ENCODE measurements at places on chromosomes 3 and 15. TPM values are rescaled to one million over a fixed set of nuclear protein-coding genes. Genes with fewer than 3 reads are reported as not detected.

DNA sequence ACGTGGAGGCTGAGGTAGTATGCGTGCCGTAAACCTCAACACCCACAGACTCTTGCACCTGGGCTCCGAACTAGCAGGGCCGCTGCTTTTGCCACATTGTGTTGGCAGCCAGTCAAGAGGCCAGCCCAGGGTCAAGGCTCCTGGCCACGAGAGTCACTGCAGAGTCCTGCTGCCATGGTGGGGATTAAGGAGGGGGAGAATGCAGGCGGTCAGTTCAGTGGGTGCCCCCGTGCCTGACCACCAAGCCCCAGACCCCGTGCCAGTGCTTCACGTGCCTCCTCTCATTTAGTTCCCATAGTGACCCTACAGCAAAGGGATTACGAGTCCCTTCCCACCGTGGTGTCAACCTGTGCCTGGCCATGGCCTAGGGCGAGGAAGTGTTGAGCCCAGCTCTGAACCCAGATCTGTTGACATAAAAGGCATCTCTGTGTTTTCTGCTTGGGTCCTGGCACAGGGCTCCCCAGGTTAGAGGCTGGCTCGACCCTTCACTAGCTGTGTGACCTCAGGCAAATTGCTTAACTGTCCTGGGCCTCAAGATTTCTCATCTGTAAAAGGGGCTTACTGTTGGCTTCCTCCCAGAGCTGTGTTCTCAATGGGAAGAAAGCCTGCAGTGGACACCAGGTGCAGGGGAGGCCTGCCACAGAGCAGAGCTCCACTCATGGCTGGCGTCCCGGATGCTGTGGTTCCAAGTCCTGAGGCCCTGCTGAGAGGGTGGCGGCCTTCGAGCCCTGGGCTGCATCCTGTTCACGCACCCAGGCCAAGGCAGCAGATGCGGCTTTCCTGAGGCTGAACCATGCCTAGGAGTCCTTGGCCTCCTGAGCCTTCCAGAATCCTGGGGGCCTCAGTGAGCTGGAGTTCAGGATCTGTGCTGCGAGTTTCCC is 32.8 kb downstream of the FBLN2 start:
- no peak for DNase-seq

Gene NANOGP8
- 0.15 TPM for polyA plus RNA-seq

DNA sequence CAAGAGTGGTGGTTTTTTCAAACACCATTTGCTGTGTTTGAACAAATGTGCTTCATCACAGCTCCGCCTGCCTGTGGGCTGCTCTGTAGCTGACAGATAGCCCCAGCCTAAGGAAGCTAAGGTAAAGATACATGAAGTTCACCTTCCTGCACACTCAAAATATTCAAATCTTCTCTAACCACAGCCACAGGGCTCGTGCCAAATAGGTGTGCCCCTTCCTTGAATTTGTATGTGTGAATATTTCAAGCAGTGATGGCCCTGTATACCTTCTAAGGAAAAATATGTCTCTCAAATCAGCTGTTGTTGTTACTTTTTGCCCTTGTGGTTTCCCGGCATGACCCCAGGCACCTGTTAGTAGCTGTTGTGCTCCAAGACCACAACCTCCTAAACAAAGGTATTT is 92.8 kb downstream of the CCNL1 start:
- DNase-seq, result no peak

GRCh38 chr3:143648218-143648617 is 200.1 kb downstream of the SLC9A9 start:
- DNase-seq, result no peak

DNA sequence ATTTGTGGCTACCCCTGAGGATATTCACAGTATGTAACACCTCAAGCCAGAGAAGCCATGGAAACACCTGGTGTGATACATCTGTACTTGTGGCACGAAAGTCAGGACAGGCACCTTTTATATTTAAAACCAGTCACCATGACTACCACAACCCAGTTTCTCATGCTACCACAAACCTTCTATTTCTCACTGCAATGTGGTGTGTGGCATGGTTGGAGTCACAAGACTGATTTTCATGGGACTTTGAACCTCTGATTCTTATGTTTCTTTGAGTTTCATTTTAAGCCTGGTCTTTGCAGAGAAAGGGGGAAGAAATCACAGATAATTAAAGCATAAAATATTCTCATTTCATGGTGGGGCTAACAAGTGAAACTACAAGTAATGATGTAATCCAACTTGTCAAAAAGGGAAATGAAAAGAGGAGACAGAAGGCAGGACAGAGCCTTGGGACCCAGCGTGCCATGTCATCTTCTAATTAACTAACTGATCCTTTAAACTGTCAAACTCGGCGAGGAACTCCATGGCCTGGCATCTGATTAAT is 175.9 kb downstream of the PDZRN3 start:
- no peak for DNase-seq

Gene VILL
- 5.3 TPM for polyA plus RNA-seq

- DNase-seq, result no peak
These were observed 13.6 kb downstream of the LACTB start for GRCh38 chr15:63135281-63135680.

DNA sequence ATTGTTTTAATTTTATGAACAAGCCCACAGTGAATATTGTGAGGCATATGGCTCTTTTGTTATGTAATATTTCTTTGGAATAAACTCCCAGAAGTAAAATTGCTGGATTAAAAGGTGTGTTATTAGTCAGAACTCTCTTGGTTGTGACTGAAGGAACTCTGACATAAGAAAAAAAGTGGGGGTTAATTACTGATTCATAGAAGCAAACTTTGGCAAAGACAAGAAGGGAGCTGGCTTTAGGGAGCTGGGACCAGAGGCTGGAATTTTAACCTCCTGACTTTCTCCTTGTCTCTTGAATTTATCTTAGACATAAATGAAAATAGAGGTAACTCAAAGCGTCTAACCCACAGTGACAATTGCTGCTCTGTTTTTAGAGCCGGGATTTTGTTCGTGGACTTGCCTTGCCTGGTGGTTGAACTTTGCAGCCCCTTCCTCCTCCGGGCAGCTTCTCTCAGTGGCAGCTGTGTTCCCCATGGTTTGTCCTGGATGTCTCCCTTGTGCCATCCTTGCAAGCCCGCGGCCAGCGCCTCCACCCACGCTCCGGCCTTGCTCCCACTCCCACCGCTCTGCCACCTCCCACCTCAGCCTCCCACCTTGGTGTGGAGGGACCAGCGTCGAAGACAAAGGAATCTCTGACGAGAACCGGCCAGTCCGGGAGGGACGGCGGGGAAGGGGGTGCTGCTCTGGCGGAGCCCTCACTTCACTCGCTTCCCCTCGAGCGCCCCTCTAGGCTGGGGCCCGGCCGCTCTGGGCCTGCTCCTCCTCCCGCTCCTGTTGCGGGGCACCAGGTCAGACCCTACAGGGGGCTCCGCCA is 28.0 kb downstream of the ARHGAP31 start:
- no peak for DNase-seq

DNA sequence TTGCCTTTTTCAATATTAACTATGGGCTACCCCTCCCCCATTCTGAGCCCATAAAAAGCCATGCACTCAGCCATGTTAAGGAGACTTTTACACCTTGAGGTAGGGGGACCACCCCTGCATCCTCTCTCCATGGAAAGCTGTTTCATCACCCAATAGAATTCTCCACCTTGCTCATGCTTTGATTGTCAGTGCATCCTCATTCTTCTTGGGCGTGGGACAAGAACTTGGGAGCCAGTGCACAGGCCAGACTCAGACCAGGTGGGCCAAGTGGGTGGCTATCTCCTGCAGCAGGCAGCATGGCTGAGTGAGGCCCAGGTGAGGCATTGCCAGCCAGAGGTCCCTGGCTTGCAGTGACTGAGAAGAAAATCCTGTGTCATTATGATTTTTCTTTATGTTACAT is 357.4 kb upstream of the CDIN1 start:
- no peak for DNase-seq

Gene EIF4E3
- polyA plus RNA-seq, result 2.5 TPM

GRCh38 chr3:129734449-129734848 is 128.0 kb upstream of the PLXND1 start:
- DNase-seq, result no peak

Gene TP63
- not detected for polyA plus RNA-seq

Gene TMEM266
- 0.05 TPM for polyA plus RNA-seq

GRCh38 chr3:61821823-61822251 is 260.5 kb downstream of the PTPRG start:
- no peak for DNase-seq

- DNase-seq, result no peak
These were observed 190.0 kb downstream of the GABRB3 start for GRCh38 chr15:26582840-26583239.

Gene SH2D7
- 0.04 TPM for polyA plus RNA-seq

DNA sequence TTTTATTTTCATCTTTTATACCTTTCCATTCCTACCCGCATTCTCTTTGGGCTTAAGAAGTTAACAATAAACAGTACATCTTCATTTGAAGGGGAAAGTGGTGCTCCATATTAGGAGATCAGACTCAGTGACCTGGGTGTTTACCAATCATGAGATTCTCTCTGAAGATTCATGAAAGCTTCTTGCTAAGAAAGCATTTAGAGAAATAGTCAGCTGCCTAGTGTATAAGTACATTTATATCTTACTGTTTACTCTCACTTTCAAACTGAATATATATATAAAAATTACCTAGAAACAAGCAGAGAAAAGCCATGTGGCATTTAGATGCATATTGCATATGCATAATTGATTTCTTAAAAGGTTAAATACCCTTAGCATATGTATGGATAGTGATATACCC is 100.5 kb downstream of the KCNH8 start:
- DNase-seq, result no peak

- peak; percentile 21 for DNase-seq
These were observed 28.7 kb upstream of the SEMA6D start for GRCh38 chr15:47688573-47689086.

Gene LRRIQ4
- polyA plus RNA-seq, result not detected

GRCh38 chr3:112407888-112408702 is 75.1 kb downstream of the CD200 start:
- DNase-seq, result no peak

DNA sequence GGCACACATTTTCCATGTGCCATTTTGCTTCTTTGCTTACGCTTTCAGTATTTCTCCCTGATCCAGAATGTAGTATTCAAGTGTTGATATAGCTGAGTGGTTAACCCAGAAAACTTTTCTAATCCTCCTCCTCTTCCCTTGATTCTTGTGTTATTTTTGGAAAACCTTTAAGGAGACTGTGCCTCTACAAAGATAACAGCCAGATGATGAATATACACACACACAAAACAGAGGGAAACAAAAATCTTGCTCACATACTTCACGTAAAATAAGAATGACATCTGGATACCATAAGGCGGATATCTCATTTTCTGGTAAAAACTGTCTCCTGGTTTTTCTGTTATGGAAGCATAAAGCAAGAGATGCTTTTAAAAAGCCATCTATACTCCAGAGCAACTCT is 295.8 kb upstream of the THBS1 start:
- no peak for DNase-seq

- DNase-seq, result no peak
These were observed 29.7 kb downstream of the SAXO2 start for GRCh38 chr15:82292271-82292670.

DNA sequence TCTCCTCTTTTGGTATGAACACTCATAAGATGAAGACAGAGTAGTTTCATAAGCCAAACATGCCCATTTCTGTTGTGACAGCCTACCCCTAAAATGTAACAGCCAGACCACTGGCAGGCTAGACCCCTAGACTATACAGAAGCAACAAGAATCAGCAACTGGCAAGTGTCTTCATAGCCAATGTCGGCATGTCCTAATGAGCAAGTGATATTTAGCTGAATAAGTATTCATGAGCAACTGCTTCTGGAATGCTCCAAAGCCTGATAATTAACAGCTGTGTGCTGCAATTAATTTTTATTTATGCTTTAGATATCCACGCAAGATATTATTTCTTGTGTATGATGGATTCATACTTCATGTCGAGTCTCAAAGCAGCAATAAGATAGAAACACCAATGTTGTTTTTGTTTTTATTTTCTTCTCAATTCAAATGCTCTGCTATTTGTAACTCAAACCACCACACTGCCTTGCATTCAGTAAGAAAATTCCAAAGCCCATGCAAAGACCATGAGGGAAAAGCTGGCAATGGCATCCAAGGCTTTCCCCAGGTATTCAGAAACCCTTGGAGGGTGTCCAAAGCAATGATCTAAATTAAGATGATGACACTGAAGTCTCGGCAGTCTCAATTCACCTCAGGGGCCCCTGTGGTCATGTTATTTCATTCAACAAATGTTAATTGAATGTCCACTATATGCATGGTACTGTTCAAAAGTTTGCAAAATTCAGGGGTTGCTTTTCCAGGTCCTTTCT is 167.7 kb upstream of the NECTIN3 start:
- no peak for DNase-seq

DNA sequence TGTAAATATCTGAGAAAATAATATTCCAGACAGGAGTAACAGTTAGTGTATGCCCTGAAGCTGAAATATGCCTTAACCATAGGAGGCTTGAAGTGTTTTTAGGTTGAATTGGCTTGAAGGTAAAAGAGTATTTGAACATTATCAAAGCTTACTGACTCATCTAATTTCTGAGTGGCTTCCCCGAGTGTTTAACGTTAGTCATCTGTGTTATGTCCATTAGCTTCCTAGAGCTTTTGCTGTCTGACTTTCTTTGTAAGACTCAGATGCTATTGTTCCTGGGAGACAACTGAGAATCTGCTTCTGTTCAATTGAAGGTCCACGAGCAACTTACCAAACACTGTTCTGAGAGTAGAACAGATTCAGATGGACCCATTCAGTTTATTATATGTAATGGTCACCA is 656.8 kb upstream of the NECTIN3 start:
- peak; percentile 41 for DNase-seq

GRCh38 chr3:89522155-89522554 is 414.7 kb downstream of the EPHA3 start:
- no peak for DNase-seq

DNA sequence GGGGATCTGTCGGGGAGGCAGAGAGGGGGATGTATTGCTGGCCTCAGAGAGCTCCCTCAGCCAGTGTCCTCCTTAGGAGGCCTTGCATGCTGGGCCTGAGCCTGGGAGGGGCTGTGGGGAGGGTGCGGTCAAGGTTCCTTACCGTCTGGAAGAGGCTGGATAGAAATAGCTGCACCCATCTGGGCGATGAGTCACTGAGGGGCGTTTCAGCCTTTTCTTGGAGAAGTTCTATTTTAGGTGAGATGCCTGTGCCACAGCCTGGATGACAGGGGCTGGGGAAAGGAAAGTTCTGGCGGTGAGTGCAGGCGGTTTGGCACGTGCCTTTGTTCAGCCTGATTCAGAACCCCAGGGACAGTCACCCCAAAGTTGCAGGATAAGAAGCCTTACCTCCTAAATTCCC is 35.7 kb upstream of the APEH start:
- DNase-seq, result no peak

- DNase-seq, result no peak
These were observed 44.5 kb downstream of the NCEH1 start for GRCh38 chr3:172666181-172666872.

GRCh38 chr3:15327941-15328340 is 4.4 kb downstream of the SH3BP5 start:
- no peak for DNase-seq

Gene VPS13C
- 18.4 TPM for polyA plus RNA-seq

DNA sequence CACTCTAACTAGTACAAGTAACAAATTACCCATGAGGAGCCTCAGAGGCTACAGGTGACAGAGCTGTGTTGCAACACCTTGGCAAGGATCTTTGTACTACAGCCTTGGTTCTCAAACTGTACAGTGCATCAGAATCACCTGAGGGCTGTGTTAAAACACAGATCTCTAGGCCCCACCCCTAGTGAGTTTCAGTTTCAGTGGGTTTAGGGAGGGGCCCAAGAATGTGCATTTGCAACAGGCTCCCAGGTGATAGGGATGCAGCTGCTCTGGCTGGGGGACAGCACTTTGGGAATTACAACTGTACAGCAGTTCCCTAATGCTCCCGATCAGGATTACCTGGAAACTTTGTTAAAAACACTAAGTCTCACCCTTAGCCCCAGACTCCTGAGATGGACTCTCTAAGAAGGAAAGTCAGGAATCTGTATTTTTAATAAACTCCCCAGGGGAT is 66.1 kb upstream of the NR2F2 start:
- DNase-seq, result no peak

GRCh38 chr3:111906656-111907055 is 47.6 kb downstream of the PHLDB2 start:
- DNase-seq, result no peak
